ENCODE measurements at places on chromosomes 16 and 17.
A peak's percentile ranks its signal among the peaks of the same experiment; 100 is the strongest.

- no peak for DNase-seq
These were observed 281.9 kb downstream of the FTO start for GRCh38 chr16:53985861-53986260.

DNA sequence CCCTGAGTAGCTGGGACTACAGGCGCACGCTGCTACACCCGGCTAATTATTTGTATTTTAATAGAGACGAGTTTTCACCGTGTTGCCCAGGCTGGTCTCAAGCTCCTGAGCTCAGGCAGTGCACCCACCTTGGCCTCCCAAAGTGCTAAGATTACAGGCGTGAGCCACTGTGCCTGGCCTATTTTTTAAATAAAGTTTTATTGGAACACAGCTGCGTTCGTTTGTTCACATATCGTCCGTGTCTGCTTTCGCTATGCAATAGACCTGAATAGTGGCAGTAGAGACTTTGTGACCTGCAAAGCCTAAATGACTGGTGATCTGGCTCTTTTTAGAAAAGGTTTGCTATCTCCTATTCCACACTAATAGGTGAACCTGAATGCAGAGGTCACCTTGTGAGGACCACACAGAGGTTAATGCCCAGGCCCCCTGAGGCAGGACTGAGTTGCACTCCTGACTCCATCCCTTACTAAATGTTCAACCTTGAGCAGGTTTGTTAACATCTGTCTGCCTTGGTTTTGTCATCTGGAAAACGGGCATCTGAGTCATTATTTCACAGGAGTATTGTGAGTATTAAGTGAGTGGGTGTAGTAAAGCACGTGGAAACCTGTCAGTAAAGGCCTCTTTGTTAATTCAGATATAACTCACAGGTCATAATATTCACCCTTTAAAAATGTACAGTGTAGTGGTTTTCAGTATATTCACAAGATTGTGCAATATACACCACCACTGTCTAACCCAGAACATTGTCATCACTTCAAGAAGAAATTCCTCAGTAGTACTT, 157.5 kb upstream of the CACNG5 start:
- peak; percentile 55 for DNase-seq

DNA sequence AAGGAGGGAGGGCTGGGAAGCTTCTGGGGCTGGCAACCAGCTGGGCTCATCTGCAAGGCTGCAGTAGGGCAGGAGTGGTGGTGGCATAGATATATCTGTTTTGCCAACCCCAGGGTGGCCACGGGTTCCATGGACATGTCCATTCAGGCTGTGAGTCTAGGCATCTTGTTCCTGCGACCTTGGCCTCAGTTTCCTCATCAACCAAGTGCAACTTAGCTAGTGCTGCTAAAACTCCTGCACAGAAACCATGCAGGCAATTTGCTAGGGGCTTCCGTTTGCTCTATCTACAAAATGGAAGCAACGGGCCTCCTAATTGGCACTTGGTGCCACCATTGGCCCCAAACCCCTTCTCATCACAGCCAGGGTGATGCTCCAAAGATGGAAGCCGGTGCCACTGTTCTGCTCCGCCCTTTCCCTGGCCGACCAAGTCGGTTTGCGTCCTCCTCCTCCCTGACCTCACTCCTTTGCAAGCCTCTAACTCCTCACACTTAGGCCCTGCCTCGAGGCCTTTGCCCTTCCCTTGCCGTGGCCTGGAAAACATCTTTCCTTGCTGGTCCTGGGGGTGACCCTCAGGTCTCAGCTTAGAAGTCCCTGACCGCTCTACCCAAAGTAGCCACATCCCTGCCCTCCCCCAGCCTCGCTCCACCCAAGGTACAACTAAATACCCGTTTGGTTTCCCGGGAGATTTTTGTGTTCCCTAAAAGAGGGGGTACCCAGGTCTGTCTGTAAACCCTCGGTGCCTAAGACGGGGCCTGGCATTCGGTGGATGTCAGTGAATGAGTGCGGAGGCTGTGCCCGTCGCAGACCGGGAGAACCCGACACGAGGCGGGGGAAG, 1.2 kb downstream of the SREBF1 start:
- DNase-seq, result peak; percentile 74

GRCh38 chr17:40456396-40456951, 13.2 kb downstream of the IGFBP4 start:
- no peak for DNase-seq

GRCh38 chr16:53502331-53503269, at the start of gene AKTIP:
AKTIP (minus strand) TSS chr16:53503209; CDS start chr16:53500259, 2,950 bp downstream.
- DNase-seq, result peak; percentile 71

- DNase-seq, result peak; percentile 57
These were observed 29.0 kb upstream of the RNPS1 start for GRCh38 chr16:2296661-2297505.

GRCh38 chr16:23771642-23772041, 16.8 kb downstream of the CHP2 start:
- DNase-seq, result no peak

GRCh38 chr16:70746040-70746707, 54.8 kb downstream of the VAC14 start:
- DNase-seq, result no peak
